Activated T-helper 1 cell treated with anti-CD3 and anti-CD28 coated beads, Interleukin-2, amount 50 U/mL, for 16 hours (primary cell): ENCODE measurements at places on chromosomes 1 and 21.
A peak's percentile ranks its signal among the peaks of the same experiment; 100 is the strongest.

GRCh38 chr1:30634507-30634906, 88.9 kb downstream of the MATN1 start:
- no peak for DNase-seq

GRCh38 chr1:147808025-147808424, 47.6 kb upstream of the GJA5 start:
- DNase-seq, result no peak

DNA sequence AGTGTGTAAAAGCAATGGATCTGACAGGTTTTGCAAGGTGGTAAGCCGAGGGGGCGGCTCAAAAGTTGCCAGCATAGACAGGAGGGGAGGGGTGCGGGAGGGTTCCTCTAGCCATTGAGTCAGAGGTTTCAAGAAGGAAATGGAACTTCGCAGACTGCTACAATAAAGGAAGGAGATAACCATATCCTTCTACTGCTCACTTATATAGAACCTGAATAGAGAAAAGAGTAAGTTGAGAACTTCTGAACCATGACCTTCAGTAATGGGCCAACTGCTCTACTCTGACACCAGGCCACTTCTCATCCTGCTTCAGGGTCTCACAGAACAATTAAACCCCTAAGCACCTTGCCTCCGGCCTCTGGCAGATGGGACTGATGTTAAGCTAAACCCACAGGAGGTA, 26.3 kb upstream of the BCAR3 start:
- DNase-seq, result no peak

DNA sequence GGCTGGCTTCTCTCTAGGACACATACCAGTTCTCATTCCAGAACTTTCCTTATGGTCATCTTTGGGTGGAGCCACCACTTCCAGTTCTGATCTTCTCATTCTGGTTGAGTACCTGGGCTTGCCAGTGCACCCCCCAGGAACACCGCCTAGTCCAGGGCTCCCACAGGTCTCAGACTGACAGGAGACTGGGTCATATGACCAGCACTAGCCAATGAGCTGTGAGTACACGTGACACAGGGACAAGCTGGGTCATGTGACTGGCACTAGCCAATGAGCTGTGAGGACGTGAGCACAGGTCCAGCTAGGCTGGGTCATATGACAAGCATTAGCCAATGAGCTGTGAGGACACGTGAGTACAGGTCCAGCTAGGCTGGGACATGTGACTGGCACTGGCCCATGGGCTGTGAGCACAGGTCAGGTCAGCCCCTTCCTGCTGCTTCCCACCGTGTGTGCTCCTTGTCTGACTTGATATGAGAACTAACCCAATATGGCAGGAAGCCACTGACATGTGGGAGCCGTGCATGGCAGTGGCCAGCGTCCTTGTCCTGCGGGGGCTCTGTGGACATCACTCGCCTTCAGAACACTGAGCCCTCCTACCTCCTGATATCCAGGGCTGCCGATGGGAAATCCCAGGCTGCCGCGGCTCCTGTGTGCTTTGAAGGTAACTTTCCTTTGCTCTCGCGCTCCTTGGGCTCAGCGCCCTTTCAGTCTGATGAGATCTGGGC, 22.7 kb downstream of the KRTAP10-1 start:
- no peak for DNase-seq

GRCh38 chr1:23405946-23406345, 18.6 kb downstream of the TCEA3 start:
- no peak for DNase-seq

DNA sequence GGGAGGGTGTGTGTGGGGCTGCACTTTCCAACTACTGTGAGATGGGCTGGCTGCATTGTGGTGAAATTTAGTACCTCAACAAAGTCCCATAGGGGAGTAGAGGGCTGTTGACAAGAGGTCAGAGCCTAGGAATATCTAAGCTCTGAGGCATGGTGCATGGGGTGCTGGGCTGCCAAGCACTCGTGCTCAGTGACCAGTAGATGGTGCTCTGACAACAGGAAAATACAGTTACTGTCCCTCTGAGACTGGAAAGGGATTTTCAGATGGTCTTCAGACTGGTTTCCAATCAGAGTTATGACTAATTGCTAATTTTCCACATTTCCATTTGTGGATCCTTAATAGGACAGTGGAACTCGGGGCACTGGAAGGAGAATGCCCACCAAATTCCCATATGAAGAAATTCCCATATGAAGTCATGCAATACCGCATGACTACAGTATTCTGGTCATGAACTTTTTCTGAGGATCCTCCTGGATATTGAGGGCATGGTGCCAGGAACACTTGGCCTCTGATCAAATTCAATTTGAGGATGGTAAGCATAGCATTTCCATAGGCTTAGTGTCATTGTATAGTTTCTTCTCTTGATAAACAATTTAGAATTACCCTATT, 4.1 kb upstream of the CACNA1E start:
- no peak for DNase-seq

- DNase-seq, result no peak
Observed at GRCh38 chr21:36542312-36543101, 62.6 kb upstream of the CLDN14 start.

- DNase-seq, result no peak
Observed at GRCh38 chr1:154940651-154941194, 4.2 kb upstream of the PMVK start.

GRCh38 chr1:120954736-120955135, 65.2 kb downstream of the PPIAL4A start:
- DNase-seq, result no peak

GRCh38 chr1:243264717-243265116, 8.9 kb downstream of the SDCCAG8 start:
- no peak for DNase-seq

DNA sequence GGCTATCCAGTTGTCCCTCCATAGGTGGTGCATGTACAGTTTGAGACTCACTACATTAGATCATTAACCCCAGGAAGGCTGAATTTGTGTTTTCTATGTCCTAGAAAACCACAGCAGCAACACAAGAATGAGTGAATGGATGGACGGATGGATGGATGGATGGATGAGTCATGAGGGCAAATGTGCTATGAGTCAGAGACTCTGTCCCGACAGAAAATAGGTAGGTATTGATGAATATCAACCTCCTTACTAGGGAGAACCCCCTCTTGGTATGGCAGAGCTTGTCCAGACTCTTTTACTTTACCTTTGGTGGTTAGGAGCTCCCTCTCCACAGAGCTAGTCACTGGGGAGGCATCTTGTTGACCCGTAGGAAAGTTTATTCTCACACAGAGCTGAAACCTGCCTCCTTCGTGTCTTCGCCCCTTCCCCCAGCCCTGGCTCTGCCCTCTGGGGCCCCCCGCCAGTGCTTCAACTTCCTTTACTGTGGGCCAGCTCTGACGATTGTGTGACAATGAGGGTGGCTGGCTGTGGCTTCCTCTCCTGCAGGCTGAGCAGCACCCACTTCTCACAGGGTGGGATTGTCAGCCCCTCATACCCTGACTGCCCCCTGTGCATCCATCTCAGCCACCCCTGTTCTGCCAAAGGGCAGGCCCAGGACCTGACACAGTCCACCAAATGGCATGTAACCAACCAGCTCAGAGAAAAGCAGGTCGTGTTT, 145.2 kb downstream of the FOXD2 start:
- no peak for DNase-seq

DNA sequence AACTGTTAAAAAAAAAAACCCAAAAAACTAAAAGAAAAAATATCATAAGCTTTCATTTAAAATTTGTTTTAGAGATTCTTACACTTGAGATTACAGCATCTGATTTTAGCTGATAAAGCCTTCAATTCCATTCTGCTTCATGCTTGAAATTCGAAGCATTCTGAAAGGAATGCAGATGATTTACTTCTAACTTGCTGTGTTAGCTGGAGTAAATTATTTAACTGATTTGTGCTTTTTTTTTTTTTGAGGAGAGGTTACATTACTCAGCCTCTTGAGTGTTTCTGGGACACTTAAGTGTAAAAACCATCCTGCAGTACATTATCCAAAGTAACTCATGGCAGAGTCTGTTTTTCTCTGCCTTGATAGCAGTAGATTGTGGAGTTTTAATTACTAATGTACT, 4.5 kb upstream of the TRIM67 start:
- DNase-seq, result no peak

- no peak for DNase-seq
Observed at GRCh38 chr1:59748123-59748522, 66.6 kb upstream of the HOOK1 start.

DNA sequence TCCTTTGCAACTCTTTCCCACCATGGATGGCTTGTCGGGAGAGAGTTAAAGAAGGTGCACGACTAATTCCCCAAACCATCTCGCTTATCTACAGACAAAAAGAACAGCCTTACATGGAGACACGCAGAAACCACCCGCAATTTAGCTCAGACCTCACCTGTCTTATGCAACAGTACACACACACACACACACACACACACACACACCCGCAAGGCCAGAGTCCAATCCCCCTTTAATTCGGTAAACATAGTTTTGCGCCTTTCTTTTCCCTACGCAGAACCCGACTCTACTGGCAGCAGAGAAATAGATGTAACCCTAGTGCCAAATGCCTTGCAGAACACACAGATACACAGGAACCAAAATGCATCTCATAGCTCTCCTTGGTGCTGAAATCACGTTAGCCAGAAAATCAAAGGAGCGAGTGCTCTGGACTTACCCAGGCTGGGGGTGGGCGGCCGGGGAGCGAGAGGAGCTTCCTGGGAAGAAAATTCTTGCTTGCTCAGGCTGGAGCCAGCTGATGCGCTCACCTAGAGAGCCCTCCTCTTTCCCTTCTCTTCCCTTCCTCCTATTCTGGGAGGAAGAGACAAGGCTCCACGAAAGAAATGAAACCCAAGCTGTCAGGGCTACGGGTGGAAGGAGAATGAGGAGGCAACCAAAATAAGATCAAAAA, 470 bp downstream of the TNR start:
- no peak for DNase-seq

- DNase-seq, result no peak
Observed at GRCh38 chr1:209416039-209416438, 167.5 kb upstream of the CAMK1G start.

DNA sequence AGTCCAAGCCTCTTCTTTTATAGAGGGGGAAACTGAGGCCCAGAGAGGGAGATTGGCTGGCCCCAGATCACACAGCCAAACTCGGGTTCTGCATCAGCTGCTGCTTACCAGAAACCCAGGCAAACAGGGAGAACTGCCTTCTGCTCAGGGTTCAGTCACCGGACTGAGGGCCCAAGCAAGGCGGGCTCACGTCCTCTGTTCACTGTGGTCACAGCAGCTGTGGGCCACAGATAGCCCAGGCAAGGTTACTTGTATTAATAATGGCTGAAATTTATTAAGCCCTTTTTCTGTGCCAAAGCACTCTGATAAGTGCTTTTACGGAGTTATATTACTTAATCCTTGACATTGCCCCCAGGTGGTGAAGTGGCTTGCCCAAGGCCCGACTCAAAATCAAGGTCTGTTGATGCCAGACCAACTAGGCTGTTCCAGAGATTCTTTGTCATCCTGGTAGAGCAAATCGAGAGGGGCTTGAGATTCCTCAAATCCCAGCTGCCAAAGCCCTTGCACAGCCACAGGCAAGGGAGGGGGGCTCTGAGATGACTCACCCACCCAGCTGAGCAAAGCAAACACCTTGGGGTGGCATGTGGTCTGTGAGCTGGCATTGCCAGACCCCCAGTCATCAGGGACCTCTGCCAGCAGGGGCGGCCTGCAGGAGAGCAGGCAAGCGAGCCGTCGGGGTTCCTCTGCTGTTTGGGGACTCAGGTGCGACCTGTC, 36.5 kb downstream of the EPHB2 start:
- no peak for DNase-seq

- peak; percentile 57 for DNase-seq
Observed at GRCh38 chr1:234963180-234963903, 165.3 kb downstream of the TOMM20 start.

- DNase-seq, result no peak
Observed at GRCh38 chr21:44700101-44701022, 3.4 kb downstream of the KRTAP10-12 start.
